Naive thymus-derived CD4-positive, alpha-beta T cell (primary cell): ENCODE measurements at places on chromosomes 4 and X.

DNA sequence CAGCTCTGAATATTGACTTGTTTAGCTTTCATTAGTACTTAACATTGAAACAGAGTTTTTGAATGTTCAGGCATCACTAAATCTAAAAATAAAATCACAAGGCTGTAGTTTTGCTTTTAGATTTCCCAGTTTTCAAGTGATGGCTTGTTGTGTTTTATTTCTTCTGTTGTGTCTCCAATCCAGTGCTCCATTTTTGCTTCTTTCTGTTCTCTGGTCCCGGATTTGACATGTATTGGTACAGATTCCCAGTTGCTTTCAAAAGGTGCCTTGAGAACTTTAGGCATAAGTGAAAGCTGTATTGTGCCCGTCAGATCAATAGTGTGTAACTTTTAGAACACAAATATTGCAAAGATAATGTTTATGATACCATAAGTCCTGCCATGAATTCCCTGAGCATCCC lies 53.2 kb downstream of the ARHGAP10 start:
- no peaks in the 10 kb centered on the region for H3K4me1 ChIP-seq
- DNase-seq: no peak
- H3K4me3 ChIP-seq: no peak overlapping the region
- no peak overlapping the region for H3K27ac ChIP-seq
- no peaks in the 10 kb centered on the region for H3K36me3 ChIP-seq
- H3K27me3 ChIP-seq: no peaks in the 10 kb centered on the region

DNA sequence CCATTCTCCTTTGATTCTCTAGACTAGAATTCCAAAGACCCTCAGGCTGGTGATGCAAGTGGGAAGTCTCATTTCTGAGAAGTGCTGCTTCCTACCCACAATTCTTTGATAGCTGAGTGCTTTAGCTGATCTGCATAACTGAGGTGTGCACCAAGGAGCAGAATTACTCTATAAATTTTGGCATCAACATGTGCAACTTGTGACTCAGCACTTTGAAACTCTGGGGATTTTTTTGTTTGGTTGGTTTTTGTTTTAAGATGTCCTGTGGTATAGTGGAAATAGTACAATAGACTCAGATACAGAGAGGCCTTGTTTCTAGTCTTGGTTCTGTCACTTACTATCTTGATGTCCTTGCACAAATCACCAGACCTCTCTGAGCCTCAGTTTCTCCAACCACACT lies 148.4 kb downstream of the AR start:
- no peak for DNase-seq
- H3K27ac ChIP-seq: no peak overlapping the region
- H3K4me1 ChIP-seq: no peaks in the 10 kb centered on the region

GRCh38 chr4:145090380-145090779 lies 7.6 kb downstream of the ANAPC10 start:
- no peak for DNase-seq
- H3K36me3 ChIP-seq: peaks cover 35% of the 10 kb centered on the region
- no peak overlapping the region for H3K27ac ChIP-seq
- H3K27me3 ChIP-seq: no peaks in the 10 kb centered on the region
- no peaks in the 10 kb centered on the region for H3K4me1 ChIP-seq
- no peak overlapping the region for H3K4me3 ChIP-seq

DNA sequence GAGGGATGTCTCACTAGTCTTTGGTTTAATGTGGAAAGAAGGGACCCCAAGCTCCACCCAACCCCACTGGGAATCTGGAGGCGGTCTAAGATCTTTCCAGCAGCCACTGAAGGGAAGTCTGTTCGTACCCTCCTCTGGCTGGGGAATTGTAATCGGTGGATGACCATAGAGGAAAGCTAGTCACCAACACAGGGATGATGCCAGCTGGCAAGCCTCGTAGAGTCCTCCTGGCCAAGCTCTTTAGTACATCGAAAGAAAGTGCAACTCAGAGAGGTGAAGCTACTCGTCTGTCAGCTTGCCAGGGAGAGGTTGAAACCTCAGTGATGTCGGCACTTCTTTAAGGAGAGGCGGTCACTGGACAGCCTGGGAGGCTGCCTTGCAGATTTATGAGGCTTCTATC lies 58.7 kb downstream of the MAMLD1 start:
- no peaks in the 10 kb centered on the region for H3K27me3 ChIP-seq
- no peak overlapping the region for H3K4me3 ChIP-seq
- DNase-seq: no peak
- H3K4me1 ChIP-seq: no peaks in the 10 kb centered on the region

- H3K27me3 ChIP-seq: no peaks in the 10 kb centered on the region
- H3K36me3 ChIP-seq: no peaks in the 10 kb centered on the region
These were observed 264.8 kb downstream of the GASK1B start for GRCh38 chr4:157908031-157908430.

- no peak overlapping the region for H3K4me3 ChIP-seq
- no peaks in the 10 kb centered on the region for H3K36me3 ChIP-seq
- H3K27ac ChIP-seq: no peak overlapping the region
- no peak for DNase-seq
These were observed 50.9 kb upstream of the RAB9B start for GRCh38 chrX:103882999-103883398.

DNA sequence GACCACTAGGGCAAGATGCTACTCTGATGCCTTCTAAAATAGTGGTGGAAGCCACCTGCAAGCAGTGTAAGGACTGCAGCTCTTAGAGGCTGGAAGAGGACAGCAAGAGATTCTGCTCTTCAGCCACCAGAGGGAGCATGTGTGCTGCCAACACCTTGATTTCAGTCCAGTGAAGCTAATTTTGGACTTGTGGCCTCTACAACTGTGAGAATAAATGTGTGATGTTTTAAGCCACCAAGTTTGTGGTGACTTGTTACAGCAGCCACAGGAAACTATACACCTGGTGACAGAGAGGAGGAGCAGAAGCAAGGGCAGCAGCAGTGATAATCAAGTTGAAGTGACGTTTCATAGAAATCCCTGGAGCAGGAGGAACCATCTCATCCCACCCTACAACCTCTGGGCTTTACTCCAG lies 55.9 kb downstream of the FGFBP1 start:
- H3K27me3 ChIP-seq: no peaks in the 10 kb centered on the region
- peak; percentile 27 for DNase-seq
- H3K36me3 ChIP-seq: no peaks in the 10 kb centered on the region
- no peak overlapping the region for H3K27ac ChIP-seq
- no peak overlapping the region for H3K4me3 ChIP-seq

DNA sequence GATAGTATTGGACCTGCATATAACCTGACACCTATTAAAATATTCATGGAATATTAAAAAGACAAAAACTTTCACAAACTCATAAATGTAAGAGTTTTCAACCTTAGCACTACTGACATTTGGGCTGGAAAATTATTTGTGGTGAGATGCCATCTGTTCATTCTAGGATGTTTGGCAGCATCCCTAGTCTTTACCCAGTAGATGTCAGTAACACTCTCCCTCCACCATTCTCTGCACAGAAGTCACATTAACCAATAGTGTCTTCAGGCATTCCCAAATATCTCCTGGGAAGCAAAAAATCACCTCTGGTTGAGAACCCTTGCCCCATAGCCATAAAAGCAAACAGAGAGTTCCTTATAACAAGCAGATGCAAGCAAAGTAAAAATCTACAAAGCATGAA lies 41.4 kb upstream of the NDST4 start:
- no peaks in the 10 kb centered on the region for H3K27me3 ChIP-seq
- H3K4me3 ChIP-seq: no peak overlapping the region
- no peak for DNase-seq
- no peaks in the 10 kb centered on the region for H3K36me3 ChIP-seq
- H3K4me1 ChIP-seq: no peaks in the 10 kb centered on the region
- no peak overlapping the region for H3K27ac ChIP-seq

DNA sequence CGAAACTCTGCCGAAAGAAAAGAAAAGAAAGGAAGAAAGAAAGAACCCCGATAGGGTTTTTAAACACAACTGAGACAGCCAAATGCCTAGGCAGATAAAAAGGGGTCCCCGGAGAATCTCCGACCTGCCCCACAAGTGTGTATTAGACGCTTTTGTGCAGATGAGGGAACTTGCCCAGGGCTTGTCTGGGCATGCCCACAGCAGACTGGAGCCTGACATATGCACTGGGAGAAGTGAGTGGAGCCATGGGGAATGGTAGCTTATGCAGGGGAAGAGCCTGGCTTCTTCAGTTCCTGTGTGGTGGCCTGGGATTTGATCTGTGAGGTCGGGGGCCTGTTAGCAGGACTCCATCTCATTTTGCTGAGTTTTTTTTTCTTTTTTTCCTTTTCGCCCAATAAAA lies 199.0 kb downstream of the GPC3 start:
- H3K4me1 ChIP-seq: no peaks in the 10 kb centered on the region
- H3K36me3 ChIP-seq: no peaks in the 10 kb centered on the region
- no peak overlapping the region for H3K27ac ChIP-seq
- H3K4me3 ChIP-seq: no peak overlapping the region
- DNase-seq: no peak

- peaks cover 51% of the 10 kb centered on the region for H3K4me1 ChIP-seq
- H3K27ac ChIP-seq: peak overlapping the region; percentile 99
- peak; percentile 49 for DNase-seq
- H3K4me3 ChIP-seq: peak overlapping the region; percentile 78
- no peaks in the 10 kb centered on the region for H3K36me3 ChIP-seq
- no peaks in the 10 kb centered on the region for H3K27me3 ChIP-seq
These were observed 46.4 kb downstream of the PRPS1 start for GRCh38 chrX:107674480-107675364.

DNA sequence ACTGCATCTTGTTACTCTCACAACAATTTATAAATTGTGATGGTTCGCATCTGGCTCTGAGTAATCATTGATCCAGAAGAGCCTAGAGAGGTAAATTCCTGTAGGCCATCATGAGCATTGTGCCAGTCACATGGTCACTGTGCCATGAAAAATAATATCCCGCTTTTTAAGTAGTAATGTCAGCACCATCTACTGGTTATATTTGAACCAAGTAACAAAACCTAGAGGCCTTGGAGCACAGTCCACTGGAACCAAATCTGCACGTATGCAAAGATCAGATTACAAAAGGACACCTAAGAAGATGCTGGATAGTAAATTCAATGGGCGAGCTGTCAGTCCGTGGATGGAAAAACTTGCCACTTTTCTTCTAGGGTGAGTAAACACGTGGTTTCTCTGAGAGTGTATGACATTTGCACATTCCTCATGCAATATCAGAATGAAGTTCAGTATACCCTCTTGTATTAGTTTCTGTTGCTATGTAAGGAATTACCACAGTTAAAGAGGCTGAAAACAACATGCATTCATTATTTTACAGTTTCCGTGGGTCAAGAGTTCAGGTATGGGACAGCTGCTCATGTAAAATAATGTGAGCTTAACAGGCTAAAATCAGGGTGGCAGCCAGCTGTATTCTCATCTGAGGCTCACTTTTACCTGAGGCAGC lies 26.8 kb downstream of the FAM114A1 start:
- no peak overlapping the region for H3K27ac ChIP-seq
- no peaks in the 10 kb centered on the region for H3K36me3 ChIP-seq
- no peak overlapping the region for H3K4me3 ChIP-seq
- no peaks in the 10 kb centered on the region for H3K4me1 ChIP-seq
- no peak for DNase-seq
